Stomach (tissue), 19 donors: ENCODE measurements at places on chromosomes 12 and 14.

DNA sequence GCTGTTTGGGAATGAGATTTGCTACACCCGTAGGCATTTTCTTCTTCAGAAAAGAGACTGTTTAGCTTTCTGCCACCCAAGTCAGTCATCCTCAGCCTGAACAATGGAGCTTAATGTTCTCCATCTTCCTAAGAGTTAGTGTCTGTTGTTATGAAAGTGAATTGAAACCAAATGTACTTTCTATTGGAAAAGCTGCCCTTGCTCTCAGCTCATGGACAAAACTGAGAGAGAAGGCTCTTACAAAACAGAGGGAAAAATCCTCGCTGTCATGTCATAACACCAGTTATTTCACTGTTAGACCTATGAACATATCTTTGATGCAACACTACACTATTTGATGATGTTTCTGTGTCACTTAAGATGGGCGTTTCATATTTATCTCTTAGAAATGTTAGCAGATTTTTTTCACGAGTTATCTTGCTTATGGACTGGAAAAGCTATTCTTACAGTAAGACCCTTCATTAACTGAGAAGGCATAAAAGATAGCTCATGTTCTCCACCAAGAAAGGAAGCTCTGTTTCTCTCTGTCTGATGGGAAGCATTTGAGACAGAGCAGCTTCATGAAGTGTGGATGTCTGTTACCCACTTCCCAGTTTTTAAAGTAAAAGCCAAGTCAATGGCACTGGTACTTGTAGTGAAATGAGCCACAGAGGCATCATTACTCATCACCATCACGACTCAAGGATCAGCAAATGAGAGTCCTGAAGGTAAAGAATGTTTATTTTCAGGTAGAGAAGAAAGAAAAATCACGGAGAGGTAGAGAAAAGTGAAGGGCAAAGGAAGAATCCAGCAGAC is 483.9 kb downstream of the ZFP36L1 start:
- DNase-seq: no peak

GRCh38 chr12:7075518-7075917 is 15.0 kb downstream of the C1S start:
- DNase-seq: no peak

GRCh38 chr14:68234101-68234905 is 414.7 kb downstream of the RAD51B start:
- DNase-seq: no peak

DNA sequence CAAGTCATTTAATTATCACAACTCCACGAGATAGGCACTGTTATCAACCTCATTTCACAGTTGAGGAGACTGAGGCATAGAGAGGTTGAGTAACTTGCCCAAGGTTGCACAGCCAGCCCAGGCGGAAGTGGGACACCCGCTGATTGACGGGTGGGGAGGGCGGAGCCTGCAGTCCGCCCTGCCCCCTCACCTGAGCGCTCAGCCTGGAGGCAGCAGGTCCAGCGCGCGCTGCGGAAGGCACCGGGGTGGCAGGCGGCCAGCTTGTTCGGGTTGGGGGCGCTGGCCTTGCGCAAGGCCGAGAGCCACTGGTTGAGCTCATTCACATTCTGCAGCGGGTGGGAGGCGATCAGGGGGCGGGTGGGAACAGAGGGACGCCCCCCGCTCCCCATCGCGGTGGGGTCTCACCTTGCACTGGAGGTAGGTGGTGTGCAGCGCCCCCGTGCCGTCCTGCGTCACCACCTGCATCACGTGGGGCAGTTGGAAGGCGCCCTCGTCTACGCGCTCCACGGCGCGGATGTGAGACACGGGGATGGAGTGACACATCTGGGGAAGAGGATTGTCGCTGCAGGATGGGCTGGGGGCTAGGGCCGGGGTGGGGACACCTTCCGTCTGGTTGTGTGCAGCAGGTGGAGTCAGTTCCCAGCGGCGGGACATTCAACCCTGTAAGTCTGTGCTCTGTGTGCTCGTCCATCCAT is 31.7 kb downstream of the RASAL1 start:
- DNase-seq: peak; percentile 36

DNA sequence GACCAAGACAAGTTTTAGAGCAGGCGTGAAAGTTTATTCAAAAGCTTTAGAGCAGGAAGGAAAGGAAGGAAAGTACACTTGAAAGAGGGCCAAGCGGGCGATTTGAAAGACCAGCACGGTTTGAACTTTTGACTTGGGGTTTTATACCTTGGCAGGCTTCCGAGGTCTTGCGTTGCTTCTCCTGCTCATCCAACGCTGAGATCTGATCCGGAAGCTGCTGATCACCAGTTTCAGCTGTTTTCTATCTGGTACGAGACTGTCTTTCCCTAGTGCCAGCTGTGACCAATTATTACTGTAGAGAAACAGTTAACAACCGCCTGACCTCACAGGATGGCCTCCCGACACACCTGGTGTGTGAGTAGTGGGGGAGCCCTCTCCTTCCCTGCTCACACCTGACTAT is 20.6 kb upstream of the SNRPF start:
- DNase-seq: peak; percentile 43
